RPMI7951 (cell line): ENCODE measurements at places on chromosomes 2 and 18. TPM values are rescaled to one million over a fixed set of nuclear protein-coding genes. Genes with fewer than 3 reads are reported as not detected.
A peak's percentile ranks its signal among the peaks of the same experiment; 100 is the strongest.

DNA sequence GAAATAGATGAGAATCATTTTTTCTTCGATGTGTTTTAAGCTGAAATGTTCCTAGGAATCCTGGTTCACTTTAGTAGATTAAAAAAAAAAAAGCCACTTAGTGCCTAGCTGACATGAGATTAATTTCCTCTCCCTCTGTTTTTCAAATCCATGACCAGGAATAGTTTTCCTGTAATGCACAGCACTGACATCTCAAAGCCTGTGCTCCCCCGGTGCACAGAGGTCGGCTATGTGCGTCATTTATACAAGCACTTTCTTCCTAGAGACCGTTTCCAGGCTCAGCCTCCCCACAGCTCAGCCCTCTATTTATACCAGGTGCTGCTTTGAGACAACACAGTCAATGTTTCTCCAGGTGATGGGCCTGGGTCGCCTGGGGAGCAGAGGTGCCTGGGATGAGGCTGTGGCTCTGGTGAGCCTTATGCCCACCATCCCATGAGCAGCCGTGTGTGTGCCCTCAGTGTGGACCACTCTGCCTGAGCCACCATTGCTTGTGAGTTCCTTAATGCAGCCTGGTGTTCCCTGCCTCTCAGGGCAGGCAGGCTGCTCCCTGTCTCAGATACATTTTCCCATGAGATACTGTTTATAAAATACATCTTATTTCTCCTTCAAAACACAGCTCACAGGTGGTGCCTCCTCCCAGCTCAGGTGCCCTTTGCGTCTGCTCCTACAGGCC is 515.7 kb upstream of the HS6ST1 start:
- no peak for DNase-seq

- DNase-seq = no peak
Measured at GRCh38 chr2:85785871-85786270, 32.1 kb downstream of the ATOH8 start.

Gene MRO
- total RNA-seq = not detected in 2 replicates

Gene MDH1B
- 1.2 TPM in 2 replicates for total RNA-seq

- no peak for DNase-seq
Measured at GRCh38 chr2:68412127-68412819, 47.2 kb downstream of the PLEK start.

DNA sequence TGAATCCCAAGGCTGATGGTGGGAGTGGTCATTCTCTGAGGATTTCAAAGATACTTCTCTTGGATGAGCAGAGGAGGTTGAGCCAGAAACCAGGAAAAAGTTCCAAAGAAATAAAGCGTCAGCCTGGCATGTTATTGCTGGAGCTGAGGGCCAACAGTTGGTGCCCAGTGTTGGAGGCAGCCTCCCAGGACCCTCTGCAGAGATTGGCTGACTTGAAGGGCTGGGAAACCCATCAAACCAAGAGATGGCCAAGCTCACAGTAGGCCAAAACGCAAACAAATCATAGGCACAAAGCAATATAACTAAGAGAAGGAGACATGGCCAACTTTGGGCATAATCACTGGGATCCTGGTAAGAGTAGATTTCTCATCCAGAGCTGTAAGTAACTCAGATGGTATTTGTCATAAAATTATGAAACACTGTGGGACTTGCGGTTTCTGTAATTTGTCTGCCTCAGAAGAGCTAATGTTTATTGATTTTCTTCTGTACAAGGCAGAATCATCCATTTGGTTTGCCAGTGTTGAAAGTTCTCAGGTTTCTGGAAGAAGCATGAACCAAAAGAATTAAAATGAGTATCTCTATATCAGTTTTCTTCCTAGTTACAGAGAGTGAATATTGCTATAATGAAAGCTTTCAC is 108.3 kb downstream of the ATL2 start:
- DNase-seq = peak; percentile 82

GRCh38 chr2:132798341-132798740 is 128.3 kb upstream of the LYPD1 start:
- no peak for DNase-seq

Gene SP140L
- 9.0 and 15.1 TPM in 2 replicates for total RNA-seq

Gene CDK5R2
- total RNA-seq = 0.12 and 0.20 TPM in 2 replicates

DNA sequence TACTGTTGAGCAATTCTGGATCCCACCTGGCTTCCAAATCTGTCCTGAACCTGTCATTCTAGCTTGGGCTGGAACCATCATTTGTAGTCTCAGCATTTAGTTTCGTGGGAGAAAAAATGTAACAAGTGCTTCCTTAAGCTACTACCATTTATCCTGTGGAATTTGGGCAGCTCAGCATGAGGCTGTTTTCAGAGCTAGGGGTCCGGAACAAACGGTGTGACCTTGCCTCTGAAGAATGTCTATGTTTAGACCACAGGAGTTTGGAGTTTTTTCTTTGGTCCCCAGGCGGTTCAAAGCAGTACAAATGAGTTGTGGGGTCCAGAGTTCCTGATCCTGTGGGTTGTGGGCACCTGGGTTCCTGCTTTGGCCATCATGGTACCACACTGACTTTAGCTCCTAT is 59.1 kb upstream of the TMEM178A start:
- no peak for DNase-seq

Gene SP5
- total RNA-seq = 0.20 TPM in 1 of 2 replicates, not detected in the other

DNA sequence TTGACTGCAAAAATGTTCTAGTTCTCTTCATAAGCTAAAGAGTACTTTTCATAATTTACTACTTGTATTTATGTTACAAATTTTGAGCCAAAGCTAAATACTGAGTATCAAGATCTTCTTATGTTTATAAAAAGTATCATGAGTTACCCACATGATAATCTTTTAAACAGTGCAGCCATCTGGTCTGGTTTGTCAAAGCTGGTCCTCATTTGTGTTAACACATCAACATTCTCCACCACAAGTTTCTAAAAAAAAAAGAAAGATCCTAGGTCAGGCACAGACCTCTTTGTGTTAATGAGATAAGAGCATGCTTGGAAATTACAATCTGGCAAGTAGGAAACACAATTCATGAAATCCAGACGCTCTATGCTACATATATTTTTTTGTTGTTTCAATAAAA is 75.5 kb upstream of the FRZB start:
- no peak for DNase-seq

Gene SLC1A4
- total RNA-seq = 17.0 and 17.1 TPM in 2 replicates

- no peak for DNase-seq
Measured at GRCh38 chr2:46297546-46298271, 502 bp downstream of the EPAS1 start.
